ENCODE measurements at places on chromosomes 7 and 10.

- no peak for DNase-seq
Observed at GRCh38 chr7:83849131-83849530, 200.2 kb upstream of the SEMA3E start.

DNA sequence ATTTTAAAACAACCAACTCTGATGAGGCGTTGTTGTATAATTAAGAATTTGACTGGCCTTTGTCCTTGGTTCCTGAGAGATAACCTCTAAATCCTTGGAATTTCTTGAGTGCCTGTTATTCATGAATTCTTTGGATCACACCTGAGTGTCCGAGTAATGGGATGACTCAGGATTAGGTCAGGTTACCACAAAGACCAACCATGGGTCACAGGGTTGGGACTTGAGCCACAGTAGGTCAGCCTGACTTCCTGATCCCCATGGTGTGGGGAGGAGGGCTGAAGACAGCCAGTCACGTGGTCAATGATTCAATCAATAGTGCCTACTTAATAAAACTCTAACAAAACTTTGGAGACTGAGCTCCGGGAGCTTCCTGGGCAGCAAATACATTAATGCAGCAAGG lies 192.5 kb downstream of the GFRA1 start:
- no peak for DNase-seq

- DNase-seq = no peak
Observed at GRCh38 chr10:13206546-13207443, 27.4 kb downstream of the UCMA start.

DNA sequence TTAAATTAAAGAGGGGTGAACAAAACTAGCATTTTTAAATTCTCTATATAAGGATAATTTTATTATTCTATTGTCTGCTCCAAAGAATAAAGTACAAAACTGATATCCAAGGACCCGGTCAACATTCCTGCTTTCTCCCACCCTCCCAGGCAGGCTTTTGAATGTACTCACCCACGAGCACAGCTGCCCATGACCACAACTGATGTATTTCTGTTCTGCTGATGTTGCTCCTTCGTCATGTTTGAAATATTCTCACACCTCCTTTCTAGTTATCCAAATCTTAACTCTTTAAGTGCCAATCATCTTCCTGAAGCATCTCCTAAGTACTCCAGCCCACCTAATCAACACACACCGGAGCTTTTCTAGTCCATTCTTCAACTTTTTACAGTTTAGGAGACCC lies 46.7 kb downstream of the CALD1 start:
- no peak for DNase-seq

- no peak for DNase-seq
Observed at GRCh38 chr7:151248346-151249033, at the start of gene SMARCD3. TSS of gene SMARCD3 (minus strand) at chr7:151248694. CDS start at chr7:151248562, 132 bp downstream.

DNA sequence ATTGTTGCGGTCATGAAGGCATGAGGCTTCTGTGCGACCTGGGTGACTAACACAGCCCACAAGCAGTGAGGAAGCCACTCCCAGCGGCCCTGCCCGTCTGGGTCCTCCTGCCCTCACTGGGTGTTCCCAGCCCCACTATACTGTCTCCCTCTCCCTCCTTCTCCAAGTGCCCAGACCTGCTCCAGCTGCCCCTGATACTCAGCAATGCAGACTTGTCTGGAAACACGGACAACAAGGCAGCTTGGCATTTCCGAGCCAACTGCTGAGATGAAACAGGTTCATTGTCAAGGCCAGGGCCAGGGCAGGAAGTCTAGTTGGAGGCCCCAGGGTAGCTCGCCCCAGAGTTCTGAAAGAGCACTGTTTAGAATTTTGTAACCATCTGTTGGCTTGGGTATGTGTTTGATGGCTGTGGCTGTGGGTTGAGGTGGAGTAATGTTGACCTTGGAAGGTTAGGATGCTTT lies 95.7 kb downstream of the RBM20 start:
- DNase-seq = no peak

DNA sequence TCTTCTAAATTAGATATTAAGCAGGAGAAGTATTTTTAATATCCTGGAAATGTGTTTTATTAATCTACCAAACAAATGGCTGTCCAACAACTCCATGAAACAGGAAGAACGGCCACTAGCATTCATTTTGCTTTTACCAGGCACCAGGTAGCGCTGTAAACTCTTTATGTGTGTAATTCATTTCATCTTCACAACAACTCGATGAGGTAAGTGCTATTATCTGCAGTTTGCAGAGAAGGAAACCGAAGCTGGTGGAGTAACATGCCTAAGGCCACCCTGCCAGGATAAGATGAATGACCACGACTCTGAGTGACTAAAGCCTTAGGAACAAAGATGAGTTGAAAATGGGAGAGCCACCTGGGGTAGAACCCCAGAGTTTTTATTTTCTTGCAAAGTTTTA lies 101.2 kb downstream of the KIAA1217 start:
- DNase-seq = no peak

GRCh38 chr7:96211954-96212353 lies 109.9 kb downstream of the SLC25A13 start:
- DNase-seq = no peak

All from CD4-positive, alpha-beta T cell treated with Interleukin-1 beta for 1 hour (primary cell).